Left forelimb (tissue), 1 donor: ENCODE measurements at places on chromosomes 16 and 17.

- no peak for DNase-seq
Measured at GRCh38 chr16:8712589-8713361, 38.4 kb downstream of the ABAT start.

GRCh38 chr16:55825115-55825728 lies 7.7 kb downstream of the CES1 start:
- DNase-seq, result no peak

- DNase-seq, result no peak
Measured at GRCh38 chr17:75460295-75460694, 3.9 kb downstream of the TMEM94 start.

- peak; percentile 49 for DNase-seq
Measured at GRCh38 chr16:56258508-56259424, 67.5 kb downstream of the GNAO1 start.

DNA sequence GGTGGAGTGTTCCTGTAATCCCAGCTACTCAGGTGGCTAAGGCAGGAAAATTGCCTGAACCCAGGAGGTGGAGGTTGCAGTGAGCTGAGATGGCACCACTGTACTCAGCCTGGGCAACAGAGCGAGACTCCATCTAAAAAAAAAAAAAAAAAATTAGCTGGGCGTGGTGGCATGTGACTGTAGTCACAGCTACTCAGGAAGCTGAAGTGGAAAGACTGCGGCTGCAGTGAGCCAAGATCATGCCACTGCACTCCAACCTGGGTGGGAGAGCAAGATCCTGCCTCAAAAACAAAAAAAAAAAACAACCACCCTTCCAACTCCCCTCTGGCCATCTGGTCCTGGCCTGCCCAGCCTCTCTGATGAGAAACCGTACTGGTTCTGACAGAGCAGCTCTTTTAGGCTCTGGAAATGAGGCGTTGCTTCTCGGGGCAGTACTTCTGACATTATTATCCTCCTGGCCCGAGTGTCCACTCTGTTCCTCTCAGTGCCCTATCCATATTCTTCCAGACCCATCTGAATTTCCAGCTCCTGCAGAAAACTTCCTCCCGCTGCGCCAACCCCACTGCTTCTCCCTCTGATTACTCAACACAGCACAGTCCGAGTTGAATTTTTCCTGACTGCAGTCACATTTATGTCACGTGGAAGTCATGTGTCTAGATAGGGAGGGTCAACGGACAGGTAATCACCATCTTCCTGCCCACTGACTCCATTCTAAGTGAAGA lies 13.3 kb downstream of the GGA2 start:
- no peak for DNase-seq
